ENCODE measurements at places on chromosomes 16 and 17.

DNA sequence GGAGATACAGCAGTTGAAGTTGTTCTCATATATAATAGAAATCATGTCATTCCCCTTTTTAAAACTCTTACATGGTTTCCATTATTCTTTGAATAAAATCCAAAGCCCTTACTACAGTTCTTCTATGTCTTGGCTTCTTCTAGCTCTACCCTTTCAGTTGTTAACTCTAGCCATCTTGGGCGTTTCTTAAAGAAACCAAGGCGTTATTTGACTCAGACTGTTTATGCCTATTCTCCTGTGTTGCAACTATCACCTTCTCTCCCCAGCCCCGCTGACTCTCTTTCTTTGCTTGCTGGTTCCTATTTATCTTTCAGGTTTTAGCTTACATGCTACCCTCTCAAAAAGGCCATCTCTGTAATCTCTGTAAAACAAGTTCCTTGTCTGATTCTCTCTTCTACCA is 32.7 kb downstream of the NFATC3 start:
- DNase-seq: no peak

DNA sequence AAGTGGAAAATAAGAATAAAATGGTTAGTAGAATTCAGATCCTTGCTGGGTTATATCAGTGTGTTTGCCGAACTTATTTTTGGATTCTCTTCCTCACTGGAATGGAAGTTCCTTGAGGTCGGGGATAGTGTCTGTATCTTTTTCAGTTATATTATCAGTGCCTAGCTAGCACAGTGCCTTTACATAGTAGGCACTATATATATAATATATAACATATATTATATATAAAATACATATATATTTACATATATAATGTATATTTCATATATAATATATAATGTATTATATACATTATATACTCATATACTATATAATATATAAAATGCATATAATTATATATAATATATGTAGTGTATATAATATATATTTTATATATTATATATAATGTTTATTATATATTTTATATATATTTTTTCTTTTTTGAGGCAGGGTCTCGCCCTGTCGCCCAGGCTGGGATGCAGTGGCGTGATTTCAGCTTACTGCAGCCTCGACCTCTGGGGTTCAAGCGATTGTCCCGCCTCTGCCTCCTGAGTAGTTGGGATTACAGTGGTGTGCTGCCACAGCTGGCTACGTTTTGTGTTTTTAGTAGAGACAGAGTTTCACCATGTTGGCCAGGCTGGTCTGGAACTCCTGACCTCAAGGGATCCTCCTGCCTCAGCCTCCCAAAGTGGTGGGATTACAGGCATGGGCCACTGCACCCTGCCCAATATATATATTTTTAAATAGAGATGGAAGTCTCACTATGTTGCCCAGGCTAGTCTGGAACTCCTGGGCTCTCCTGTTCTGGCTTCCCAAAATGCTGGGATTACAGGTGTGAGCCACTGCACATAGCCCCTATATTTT is 3.2 kb downstream of the NFATC3 start:
- DNase-seq: no peak

DNA sequence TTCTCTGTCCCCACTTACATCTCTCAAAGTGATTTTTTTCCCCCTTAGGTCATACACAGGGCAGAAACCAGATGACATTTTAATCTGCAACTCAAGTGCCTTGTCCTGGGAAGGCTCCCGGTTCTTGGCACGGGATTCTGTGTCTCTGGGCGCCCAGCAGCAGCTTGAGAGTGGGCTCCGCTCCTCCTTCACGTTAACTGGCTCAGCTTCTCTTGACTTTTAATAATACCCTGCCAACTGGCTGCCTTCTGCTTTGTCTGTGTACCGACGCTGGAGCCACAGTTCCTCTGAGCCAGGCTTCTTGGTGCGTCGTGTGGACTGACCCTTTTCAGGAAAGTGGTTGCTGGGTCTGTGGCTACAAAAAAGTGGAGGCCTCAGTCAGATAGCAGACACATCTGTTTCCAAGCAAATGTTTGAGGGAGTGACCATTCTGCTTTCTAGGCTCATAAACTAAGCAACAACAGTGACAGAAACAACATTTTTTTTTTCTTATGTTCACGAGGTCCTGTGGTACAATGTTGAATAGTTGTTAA is 64.9 kb downstream of the IRF8 start:
- DNase-seq: no peak

GRCh38 chr16:7534749-7535148 is 202.1 kb downstream of the RBFOX1 start:
- no peak for DNase-seq

DNA sequence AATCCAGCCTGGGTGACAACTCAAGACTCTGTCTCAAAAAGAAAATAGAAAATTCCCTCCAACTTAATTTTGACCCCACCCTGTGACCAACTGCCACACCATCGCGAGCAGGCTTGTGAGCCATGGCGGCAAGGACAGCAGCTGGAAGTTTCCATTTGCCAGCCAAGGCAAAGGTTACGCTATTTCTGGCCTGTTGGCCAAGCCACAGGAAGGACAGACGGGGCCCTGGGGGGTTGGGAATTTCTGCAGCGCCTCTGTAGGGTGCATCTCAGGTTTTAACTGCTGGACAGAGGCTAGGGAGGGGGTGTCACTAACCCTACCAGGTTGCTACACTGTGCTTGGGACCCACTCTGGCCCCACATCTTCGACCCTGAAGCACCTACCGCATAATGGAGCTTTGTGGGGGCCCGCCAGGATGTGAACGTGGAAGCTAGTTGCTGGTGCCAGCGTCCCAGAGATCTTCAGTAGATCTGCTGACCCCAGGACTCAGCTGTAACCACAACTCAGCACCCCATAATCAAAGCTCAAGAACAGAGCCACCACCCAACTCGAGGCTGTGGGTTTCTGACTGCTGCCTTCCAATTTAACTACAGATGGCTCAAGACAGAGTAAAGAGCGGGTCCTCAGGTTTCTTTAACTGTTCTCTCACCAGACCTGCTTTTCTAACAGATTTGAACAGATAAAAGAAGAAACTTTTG is 10.9 kb downstream of the KIFC3 start:
- no peak for DNase-seq

DNA sequence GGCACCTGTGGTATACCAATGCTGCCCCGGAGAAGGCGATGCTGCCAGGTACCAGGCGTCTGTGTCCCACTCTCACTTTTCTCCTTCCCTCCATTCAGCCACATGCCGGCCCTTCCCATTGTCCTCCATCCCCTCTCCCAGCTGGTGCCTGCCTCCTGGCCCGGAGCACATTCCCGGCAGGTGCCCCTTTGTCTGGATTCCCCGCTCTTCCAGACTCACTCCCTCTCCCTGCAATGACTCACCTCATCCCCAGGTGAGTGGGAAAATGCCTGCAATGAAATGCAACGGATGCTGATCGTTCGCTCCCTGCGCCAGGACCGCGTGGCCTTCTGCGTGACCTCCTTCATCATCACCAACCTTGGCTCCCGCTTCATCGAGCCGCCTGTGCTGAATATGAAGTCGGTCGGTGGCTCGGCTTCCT is 10.4 kb upstream of the KDM6B start:
- no peak for DNase-seq

- no peak for DNase-seq
Observed at GRCh38 chr16:72355561-72355960, 183.6 kb upstream of the PMFBP1 start.
